D721Med (cell line): ENCODE measurements at places on chromosomes 4 and X.

DNA sequence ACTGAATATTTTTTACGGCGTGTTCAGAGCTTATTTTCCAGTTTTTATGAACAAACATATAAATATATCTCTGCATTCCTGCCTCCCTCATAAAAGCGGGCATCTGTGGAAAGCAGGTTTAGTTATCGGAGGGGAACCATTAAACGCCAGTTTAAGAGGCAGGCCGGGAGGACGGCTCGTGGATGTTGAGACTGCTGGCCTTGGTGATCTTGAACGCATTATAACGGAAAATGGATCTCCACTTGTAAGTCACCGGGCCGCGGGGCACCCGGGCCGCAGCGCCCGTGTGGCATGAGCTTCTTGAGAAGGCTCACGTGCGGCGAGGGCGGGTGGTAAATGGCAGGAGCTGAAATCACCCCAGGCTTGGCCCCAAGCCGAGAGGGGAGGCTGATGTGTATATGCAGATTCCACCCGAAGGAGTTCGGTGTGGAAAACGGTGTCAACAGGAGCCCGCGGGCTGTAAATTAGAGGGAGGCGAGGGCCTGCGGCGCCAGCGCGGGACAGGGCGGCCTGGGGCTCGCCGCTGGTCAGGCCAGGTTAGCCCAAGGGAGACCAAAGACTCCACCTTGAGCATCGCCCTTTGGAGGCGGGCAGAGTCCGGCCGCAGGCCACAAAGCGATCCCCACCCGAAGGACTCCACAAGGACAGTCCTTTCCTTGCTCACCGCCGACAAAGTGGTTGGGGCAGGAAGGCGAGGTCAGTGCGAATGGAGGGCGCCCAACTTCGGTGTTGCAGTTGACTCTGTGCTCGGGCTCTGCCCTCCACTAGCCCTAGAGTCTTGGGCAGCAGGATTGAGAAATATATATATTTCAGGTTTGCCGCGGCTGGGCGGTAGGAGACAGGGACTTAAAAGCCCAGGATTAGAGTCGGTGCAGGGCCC, 1.3 kb upstream of the HAND2 start:
- DNase-seq, result no peak

- no peak for DNase-seq
These were observed 4.3 kb downstream of the TMPRSS11E start for GRCh38 chr4:68451246-68452211.

GRCh38 chr4:54005475-54005874, 58.9 kb downstream of the CHIC2 start:
- DNase-seq, result no peak

- no peak for DNase-seq
These were observed 567.7 kb downstream of the KCNIP4 start for GRCh38 chr4:21380861-21381260.
